ENCODE measurements at places on chromosomes 1 and 21. TPM values are rescaled to one million over a fixed set of nuclear protein-coding genes. Genes with fewer than 3 reads are reported as not detected.

PDC gene
- not detected for total RNA-seq

DEPDC1 gene
- total RNA-seq, result 1.1 TPM

SPATA45 gene
- total RNA-seq, result not detected

C1QTNF12 gene
- total RNA-seq, result 1.9 TPM

TMEM81 gene
- total RNA-seq, result 0.96 TPM

CAMK1G gene
- not detected for total RNA-seq

CD247 gene
- total RNA-seq, result not detected
